Substantia nigra (tissue), 51 donors: ENCODE measurements at places on chromosomes 6 and 20.

- no peak for DNase-seq
Measured at GRCh38 chr20:4702562-4703280, 19.0 kb upstream of the PRND start.

GRCh38 chr6:97443408-97444080 is 160.5 kb upstream of the MMS22L start:
- no peak for DNase-seq

DNA sequence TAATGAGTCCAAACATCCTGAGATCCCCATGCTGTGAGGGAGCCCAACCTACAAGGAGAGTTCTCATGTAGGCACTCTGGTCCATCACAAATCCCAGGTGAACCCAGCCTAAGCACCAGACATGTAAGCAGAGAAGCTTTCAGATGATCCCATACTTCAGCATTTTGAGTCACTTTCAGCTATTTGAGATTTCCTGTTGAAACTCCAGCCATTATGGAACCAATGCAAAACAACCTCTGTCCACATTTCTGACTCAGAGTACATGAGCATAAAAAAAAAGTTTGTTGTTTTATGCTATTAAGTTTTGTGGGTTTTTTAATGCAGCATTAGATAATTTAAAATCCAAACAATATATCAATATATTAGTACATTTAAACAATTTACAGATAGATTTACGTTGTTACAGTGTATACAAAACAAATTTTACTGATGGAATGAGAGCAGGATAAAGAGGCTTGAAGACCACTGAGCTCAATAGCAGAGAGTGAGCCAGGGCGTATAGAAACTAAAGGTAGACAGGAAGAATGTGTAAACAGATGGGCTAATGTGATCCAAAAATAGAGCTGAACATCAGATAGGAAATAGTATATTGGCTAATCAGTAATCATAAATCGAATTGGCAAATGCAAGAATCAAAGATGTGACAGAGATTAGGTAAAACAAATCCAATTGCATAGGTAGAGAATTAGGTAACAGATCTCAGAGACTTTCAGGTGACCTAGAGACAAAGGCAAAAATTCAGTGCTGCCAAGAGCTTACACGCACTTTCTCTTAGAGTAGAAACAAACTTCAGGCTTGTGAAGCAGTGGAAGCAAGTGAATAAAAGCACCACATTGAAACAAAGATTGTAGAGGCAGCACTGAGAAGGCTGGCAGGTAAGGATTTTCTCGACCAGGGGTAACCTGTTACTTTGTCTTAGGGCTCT is 36.2 kb upstream of the PLCB1 start:
- DNase-seq = no peak

- no peak for DNase-seq
Measured at GRCh38 chr6:3341467-3341866, 82.7 kb downstream of the PSMG4 start.

DNA sequence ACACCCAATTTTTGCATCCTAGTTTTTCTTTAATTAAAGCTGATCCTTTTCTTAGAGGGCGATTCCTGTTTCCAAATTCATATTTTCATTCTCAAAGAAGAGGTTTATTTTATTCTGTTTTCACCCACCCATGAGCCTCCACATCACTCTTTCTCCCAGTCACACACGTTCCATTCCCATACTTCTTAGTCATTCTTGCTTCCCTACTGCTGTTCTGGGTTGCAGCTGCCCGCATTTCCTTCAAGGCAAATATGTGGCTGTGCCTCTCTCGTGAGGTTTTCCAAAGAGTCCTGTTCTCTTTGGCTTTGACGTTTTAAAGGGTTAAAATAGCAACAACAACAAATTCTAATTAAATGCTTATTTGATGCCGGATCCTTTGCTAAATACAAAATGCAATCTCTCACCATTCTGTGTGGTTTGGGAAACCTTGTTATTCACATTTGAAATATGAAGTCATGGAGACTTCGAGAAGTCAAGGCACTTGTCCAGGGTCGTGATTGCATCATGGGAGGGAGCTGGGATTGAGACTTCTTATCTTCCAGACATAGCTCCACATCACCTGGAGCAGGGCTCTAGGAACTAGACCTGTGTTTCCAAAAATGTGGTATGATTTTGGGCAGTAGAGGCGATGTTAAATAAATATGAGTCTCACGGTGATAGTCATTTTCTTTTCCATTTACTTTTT is 126.6 kb downstream of the DOK5 start:
- DNase-seq = no peak

GRCh38 chr6:163813979-163814493 is 399.5 kb downstream of the QKI start:
- no peak for DNase-seq

DNA sequence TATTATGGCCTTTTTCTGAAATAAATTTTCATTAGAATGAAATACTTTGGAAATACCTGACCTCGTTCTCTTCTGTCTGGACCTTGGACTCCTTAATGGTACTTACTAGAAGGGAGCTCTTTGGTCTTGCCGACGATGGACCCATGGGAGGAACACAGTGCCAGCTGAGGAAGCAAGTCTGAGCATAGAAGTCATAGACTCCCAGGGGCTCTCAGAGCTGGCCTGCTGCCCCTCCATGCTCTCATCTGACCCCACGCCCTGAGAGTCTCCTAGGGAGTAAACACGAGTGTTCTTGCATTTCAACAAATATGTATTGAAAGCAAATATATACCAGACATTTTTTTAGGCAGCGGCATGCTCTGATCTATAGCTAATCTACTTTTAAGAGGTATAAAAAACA is 87.8 kb downstream of the PLEKHG1 start:
- no peak for DNase-seq

- no peak for DNase-seq
Measured at GRCh38 chr20:47031004-47031403, 136.4 kb downstream of the EYA2 start.

DNA sequence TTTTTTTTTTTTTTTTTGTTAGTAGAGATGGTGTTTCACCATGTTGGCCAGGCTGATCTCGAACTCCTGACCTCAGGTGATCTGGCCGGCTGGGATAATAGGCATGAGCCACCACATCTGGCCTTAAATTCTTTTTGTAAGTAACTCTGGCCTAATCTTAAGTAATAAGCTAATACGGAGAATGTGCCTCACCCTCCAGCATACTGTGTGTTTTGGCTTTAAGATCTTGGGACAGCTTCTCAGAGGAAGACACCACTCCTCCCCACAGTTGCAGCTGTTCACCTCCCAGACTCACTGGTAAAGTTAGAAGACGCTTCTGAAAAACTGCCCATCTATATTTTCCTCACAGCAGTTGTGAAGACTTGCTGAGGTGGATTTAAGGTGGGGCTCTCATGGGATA is 120.8 kb downstream of the CCDC170 start:
- no peak for DNase-seq

GRCh38 chr20:44319839-44320422 is 8.9 kb upstream of the FITM2 start:
- DNase-seq = no peak
